Stimulated activated CD4-positive, alpha-beta T cell treated with anti-CD3 and anti-CD28 coated beads, Interleukin-4, amount 100 ng/mL, for 4 hours (primary cell): ENCODE measurements at places on chromosomes 16 and 17.

DNA sequence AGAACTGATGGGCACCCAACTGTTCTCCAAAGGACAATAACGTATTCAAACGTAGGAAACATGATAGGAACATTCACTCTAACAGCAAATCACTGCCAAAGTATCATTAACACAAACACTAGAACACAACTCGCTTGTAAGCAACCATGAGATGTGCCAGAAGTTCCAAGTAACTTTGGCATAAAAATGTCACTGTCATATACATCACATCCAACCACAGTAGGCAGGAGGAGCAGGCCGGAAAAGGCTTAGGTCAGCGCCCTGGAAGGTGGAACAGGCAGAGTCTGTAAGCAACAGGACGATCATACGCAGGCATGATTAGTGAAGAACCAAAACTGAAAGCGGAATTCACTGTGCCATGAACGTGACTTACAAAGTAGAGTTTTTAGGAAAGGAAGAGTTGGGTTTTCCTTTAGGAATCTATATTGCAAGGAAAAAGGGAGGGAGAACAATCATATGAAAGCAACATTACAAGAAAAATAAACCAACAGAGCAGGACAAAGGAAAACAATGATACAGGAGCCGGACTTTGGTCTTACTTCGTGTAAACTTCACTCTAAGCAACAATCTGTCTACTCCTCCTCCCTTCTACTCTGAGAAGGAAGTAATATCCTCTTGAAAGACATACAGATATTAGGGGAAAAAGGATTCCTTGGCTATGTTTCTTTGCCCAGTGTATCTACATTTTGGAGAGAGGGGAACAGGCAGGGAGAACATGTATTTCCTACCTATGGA, 52.3 kb downstream of the YWHAE start:
- no peak for DNase-seq

DNA sequence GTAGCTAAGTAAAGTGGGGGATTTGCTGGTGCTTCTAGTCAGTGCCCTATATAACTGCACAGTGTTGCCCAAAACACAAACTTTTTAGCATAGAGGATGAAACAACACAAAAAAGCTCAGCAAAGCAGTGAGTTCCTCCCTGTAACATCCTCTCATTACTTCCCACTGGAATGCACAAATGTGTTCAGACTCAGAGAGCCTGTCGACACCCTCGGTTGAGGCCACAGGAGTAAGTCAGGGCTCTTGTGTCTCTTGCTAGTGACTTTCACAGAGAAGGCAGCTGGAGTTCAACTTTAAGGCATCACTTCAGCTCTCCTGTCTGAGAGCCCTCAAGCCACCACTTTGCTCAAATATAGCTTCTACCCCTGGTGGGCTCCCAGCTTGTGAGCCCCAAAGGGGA, 107.2 kb upstream of the NETO2 start:
- DNase-seq: no peak

- no peak for DNase-seq
Observed at GRCh38 chr16:49811644-49812334, 44.1 kb downstream of the ZNF423 start.

DNA sequence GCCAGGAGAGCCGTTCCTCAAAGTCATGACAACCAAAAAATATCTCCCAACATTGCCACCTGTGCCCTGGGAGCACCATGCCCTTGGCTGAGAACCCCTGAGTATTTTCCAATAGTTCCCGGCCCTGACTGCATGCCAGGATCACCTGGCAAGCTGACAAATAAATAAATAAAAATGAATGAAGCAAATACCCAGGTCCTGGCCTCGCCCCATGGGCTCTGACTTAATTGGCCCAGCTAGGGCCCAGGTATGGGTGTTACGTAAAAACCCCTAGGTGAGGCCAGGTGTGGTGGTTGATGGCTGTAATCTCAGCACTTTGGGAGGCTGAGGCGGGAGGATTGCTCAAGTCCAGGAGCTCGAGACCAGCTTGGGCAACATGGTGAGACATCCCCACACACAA, 2.7 kb upstream of the C16orf74 start:
- DNase-seq: no peak

- DNase-seq: no peak
Observed at GRCh38 chr17:50112694-50113093, 17.3 kb downstream of the SAMD14 start.

DNA sequence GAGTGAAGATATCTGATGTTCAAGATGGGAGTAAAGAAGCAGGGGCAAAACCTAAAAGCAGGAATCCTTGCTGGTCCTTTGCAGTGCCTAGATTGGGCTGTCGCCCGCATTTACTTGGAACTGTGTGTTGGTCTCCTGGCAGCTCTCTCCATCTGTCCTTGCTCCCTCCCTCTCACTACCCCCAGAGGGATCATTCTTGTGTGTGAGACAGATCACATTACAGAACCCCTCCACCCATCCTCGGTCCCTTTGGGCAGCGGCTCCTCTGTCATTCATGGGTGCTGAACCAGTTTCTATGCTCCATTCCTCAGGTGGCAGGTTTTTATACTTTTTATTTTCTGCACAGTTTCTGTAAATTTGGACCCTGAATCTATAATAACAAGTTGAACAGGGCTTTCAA, 99.4 kb upstream of the MYOCD start:
- DNase-seq: no peak

DNA sequence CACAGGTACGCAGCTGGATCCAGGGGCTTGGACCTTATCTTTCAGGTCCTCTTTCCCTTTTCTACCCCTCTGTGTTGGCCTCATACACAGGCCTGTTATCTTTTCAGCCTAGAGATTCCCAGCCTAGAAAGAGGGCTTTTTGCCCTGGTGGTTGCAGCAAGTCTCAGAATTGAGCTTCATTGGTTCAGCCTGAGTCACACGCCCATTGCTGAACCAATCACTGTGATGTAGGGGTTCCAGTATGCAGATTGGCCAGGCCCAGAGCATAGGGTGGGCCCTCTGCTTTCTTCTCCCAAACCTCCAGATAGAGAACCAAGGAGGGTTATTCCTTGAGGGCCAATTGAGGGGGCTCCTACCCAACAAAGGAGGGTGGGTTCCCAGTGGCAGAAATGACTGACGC, 32.8 kb downstream of the GPT2 start:
- no peak for DNase-seq

DNA sequence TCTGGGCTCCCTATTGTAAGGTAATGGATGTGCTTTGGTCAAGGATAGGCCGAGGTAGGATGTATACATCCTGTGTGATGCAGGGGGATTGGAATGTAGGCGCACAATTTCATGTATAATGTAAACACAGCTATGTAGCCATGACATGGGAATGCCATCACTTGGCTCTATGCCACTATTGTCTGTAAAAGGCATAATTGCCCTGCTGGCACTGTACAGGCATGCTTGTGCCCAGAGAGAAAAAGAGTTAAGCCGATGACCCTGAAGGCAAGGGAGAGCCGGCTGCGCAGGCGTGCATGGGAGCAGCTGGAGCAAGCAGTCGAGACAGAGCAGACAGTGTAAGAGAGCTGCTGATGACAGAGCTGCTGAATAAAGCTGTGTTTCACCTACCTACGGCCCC, 212.5 kb upstream of the CPHXL start:
- DNase-seq: no peak

- DNase-seq: no peak
Observed at GRCh38 chr16:67833030-67833414, 9.1 kb upstream of the THAP11 start.

- no peak for DNase-seq
Observed at GRCh38 chr16:50120711-50121110, 32.4 kb upstream of the TENT4B start.

GRCh38 chr17:68910251-68910705, 44.9 kb downstream of the ABCA8 start:
- DNase-seq: no peak

GRCh38 chr17:3635474-3636153, 436 bp downstream of the SHPK start:
- no peak for DNase-seq

- DNase-seq: no peak
Observed at GRCh38 chr17:69375229-69375628, 39.3 kb upstream of the MAP2K6 start.

DNA sequence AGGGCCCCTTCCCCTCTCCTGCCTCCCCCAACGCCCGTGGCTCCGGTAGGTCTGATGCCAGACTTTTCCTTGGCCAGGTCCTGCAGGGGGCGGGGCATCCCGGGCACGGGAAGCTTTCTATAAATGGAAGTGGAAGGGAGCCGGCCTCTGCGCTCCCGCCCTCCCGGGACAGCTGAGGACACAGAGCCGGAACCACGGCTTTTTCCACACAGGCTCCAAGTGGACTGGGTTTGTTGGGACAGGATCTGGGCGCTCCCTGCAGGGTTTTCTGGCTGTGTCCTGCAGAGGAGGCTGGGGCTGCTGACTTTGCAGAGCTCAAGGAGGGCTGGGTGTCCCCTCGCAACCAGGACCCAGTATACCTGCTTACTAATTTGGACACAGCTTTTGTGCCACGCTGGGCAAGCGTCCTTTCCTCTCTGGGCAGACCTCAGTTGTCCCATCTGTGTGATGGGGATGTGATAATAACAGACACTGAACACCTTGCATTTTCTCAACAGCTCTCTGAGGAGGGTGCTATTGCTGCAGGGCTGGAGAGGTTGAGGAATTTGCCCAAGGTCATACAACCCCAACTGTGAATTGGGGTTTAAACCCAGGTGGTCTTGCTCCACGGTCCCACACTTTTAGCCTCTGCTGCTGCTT, 1.8 kb downstream of the TNS4 start:
- no peak for DNase-seq

DNA sequence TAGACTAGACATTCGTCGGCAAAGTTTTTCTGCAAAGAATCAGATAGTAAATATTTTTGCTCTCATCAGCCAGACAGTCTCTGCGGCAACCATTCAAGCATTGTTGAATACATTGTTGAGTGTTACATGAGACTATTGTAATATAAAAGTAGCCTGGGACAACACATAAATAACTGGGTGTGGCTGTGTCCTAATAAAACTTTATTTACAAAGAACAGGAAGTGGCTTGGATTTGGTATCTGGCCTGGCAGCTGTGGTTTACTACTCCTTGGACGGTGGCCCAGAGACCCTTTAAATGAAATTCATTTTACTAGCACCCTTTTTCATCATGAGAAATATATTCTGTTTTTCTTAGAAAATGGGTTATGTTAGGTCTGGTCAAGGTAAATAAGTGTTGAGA, 297.2 kb downstream of the WWOX start:
- DNase-seq: no peak

DNA sequence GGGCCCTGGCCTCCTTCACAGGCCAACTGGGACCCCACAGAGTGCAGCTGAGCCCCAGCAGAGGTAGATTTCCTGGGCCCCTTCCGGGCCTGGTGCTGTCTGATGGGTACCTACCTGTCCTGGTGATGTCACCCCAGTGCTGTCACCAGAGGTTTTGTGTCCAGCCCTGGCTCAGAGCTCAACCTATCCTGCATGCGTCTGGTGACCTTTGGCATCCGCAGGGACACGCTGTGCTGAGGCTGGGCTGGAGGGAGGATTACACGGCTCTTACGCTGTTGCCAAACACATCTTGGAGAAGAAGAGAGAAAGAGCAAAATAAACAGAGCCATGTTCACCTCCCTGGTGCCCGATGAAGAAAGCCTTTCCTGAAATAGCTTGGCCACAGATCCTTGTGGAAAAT, 70.6 kb upstream of the MED9 start:
- DNase-seq: no peak

GRCh38 chr17:22692066-22692805, 999.9 kb downstream of the KCNJ18 start:
- no peak for DNase-seq

GRCh38 chr16:68993885-68994284, 111.6 kb upstream of the HAS3 start:
- no peak for DNase-seq

- DNase-seq: no peak
Observed at GRCh38 chr17:77604301-77604972, 354.1 kb upstream of the TNRC6C start.

- peak; percentile 19 for DNase-seq
Observed at GRCh38 chr17:42050393-42051012, at the start of gene C17orf113. Gene C17orf113, minus strand, starts transcription at chr17:42050601. Its CDS starts 7,225 bp downstream, at chr17:42043376.
